ENCODE measurements at places on chromosomes 13 and 19. TPM values are rescaled to one million over a fixed set of nuclear protein-coding genes. Genes with fewer than 3 reads are reported as not detected.

Gene ZNF845
- polyA plus RNA-seq = 2.2 TPM

Gene OLFM2
- polyA plus RNA-seq = 8.0 TPM

DNA sequence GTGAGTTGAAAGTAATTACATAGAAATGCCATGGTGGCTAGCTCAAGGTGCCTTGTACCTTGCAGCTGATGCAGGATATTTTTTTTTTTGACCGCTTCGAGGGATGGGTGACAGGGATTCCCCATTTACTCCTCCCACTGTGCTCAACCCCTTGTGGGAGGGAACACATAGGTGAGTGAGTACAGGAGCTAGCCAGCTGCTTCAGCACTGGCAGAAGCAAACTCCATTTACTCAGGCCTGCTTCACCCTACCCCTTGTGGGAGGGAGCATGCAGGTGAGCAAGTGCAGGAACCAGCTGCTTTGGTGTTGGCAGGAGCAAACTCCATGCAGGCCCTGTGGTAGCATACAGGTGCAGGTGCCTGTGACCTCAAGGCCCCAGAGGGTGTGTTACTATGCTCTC lies 330.1 kb downstream of the TDRD3 start:
- DNase-seq = no peak

DNA sequence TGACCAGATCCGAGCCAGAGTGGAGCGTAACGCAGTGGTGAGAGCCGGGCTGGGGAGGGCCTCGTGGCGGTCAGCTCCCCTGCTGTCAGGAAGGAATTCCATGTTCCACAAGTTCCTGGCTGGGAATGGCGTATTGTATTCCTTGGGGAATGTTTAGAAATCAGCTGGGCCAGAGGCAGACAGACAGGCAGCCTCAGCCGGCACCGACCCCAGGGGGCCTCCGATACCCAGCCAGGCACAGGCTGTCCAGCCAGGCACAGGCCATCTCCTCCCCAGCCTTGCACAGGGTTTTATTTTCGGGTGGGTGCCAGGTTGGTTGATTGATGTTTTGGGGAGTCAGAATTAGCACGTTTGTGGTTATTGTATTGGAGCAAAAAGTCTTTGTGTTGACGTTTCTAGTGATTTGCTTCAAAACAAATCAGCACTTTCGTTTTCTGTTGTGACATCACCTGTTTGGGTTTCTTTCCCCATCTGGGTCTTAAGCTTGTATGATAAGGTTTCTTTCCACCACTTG lies 126.6 kb upstream of the MCF2L start:
- DNase-seq = peak; percentile 59

Gene ZNF320
- 10.0 TPM for polyA plus RNA-seq

Gene ZNF530
- polyA plus RNA-seq = 4.7 TPM

GRCh38 chr19:2302319-2303210 lies 5.4 kb downstream of the LINGO3 start:
- DNase-seq = peak; percentile 66

DNA sequence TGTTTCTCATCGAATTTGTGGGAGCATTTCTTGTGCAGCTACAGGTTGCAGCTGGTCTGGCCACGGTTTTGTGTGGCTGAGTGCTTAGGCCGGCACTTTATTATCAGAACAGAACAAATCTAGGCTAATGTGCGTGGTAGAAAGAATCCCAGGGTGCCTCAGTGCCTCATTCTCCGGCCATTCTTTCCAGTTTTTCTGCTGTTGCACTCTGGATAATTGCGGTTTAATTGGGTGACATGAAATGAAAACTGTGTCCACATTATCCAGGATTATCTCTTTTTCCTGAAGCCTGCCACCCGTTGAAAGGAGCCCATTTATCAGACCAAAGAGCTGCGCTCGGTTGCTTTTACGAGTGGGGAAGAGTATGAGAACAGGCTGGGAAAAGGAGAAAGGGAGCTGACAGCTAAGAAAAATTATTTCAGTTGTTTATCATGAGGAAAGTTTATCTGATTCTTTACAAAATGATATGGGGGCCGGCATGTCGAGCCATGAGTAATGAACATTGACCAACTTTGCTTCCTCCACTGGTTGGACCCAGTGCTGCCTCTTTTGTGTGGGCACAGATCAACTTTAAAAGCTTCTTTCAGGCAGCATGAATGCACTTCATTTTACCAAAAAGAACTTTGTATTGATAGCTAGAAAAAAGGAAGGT lies 117.0 kb upstream of the SOX21 start:
- no peak for DNase-seq

DNA sequence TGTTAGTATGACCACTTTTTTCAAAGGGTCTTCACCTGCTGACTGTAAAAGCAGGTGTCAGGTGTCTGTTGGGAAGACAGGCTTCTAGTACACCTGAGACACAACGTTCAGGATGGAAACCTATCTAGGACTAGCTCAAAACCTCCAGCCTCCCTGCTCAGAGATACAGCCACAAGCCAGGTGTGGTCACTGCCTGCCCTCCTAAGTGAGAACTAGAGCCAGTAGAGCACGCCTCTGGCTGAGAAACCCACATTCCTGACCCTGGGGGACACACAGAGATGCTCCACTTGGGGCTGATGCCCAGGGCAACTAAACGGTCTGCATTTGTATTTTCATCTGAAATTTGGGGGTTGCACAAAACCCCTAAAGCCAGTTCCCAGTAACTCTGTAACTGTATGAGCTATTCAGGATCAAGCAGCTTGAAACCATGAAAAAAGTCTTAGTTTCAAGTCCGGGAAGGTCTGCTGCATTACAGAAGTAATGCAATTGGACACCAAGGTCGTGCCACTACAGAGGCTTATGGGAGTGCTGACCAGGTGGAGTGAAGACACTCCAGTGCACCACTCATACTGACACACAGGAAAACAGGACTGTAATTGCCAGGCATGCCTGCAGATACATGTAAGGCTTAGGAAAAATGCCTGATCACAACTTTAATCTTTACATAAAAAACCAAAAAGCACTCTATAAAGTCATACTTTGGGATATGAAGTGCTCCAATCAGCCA lies 27.8 kb downstream of the ANKRD10 start:
- DNase-seq = no peak

DNA sequence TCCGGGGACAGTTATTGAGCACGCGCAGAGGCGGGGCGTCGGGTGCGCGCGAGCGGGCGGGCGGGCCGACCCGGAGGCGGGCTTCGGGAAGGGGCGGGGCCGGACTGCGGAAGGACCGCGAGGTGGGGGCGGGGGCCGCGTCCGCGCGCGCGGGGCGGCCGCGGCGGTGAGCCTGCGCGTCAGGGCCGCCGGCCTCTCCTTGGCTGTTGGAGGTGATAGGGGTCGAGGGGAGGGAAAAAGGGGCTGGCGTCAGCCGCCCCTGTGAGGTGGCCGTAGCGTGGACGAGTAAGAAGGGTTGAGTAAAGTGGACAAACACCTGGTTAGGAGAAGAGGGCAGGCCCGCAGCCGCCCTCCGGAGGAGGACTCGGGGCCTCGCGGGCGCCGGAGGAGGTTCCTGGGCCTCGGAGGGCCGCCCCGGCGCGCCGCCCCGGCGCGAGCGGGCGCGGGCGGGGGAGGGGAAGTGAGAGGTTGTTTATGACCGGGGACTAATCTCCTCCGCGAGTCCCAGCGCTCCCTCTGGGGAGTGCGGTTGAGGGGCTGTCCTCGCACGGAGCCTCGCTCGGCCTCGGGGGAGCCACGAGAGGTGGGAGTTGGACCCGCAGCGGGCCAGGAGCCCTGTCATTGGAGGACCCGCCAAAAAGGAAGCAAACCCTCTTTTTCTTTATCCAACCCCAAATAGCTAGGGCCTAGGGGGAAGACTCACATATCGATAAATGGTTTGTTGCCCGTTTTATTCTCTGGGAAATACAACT lies 547 bp upstream of the INTS6 start:
- peak; percentile 85 for DNase-seq

DNA sequence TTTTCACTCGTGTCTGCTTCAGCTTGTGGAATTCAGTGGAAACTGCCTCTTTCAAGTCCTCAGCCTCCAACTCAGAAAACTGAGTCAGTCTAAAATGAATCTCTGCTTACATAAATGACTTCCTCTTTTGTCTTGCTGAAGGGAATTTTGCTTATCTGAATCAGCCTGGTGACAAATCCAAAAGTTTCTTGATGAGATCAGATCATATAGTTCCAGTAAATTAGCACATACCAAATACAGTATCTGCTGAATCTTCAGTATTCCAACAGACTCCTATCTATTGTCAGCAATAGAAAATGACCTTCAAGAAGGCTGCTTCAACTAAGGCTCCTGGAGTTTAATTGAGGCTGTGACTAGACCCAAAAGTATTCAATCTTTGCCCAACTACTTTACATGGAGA lies 290.0 kb downstream of the MZT1 start:
- DNase-seq = no peak

GRCh38 chr13:32622827-32623226 lies 36.6 kb downstream of the PDS5B start:
- DNase-seq = no peak

- no peak for DNase-seq
Measured at GRCh38 chr19:31639306-31639705, 290.1 kb upstream of the TSHZ3 start.

Gene CLEC17A
- not detected for polyA plus RNA-seq

GRCh38 chr19:13092158-13092543 lies 10.5 kb downstream of the LYL1 start:
- DNase-seq = no peak

- no peak for DNase-seq
Measured at GRCh38 chr13:81686877-81687276, 1346.0 kb upstream of the SPRY2 start.

Gene ZNF541
- polyA plus RNA-seq = 0.88 TPM
